ENCODE measurements at places on chromosomes 7 and 10.

DNA sequence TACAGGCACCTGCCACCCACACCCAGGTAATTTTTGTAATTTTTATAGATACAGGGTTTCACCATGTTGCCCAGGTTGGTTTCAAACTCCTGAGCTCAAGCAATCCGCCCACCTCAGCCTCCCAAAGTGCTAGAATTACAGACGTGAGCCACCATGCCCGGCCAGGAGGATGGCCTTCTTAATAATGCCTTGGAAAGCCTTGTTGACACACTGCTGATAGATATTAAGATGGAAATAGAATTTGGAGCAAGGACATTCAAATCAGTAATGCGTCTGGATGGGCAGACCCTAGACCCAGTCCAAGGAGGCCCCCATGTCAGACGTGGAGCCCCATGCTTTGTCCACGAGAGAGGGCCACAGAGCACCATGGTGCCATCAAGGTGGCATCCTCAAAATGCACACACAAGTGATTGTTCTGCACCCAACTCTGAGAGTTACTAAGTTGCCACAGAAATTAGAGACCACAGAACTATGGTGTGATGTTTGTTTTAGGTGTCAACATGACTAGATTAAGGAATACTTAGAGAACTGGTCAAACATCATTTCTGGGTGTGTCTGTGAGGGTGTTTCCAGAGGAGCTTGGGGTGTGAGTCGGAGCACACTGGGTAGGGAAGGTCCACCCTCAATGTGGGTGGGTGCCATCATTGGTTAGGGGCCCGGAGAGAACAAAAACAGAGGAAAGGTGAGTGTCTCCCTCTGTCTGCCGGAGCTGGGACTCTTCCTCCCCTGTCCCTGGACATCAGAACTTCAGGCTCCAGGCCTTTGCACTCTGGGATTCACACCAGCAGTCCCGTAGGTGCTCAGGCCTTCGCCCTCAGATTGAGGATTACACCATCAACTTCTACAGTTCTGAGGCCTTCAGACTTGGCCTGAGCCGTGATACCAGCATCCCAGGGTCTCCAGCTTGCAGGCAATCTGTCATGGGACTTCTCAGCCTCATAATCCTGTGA is 34.5 kb downstream of the EBF3 start:
- DNase-seq: no peak

DNA sequence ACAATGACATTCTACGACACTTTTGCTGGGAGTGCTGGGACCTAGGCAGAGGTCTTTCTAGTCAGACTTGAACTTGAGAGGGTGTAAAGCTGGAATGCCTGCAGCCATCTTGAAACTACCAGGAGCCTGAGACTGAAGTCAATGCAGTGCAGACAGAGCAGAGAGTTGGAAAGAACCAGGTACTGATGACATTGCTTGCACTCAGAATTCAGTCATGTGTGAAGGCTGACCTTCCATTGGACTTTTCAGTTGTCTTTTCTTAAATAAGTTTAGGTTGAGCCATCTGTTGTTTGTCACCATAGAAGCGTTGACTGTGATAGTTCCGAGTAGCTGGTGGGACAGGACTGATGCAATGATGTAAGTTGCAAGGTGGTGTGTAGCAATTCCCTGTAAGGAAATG is 3.1 kb upstream of the PLPP4 start:
- no peak for DNase-seq

DNA sequence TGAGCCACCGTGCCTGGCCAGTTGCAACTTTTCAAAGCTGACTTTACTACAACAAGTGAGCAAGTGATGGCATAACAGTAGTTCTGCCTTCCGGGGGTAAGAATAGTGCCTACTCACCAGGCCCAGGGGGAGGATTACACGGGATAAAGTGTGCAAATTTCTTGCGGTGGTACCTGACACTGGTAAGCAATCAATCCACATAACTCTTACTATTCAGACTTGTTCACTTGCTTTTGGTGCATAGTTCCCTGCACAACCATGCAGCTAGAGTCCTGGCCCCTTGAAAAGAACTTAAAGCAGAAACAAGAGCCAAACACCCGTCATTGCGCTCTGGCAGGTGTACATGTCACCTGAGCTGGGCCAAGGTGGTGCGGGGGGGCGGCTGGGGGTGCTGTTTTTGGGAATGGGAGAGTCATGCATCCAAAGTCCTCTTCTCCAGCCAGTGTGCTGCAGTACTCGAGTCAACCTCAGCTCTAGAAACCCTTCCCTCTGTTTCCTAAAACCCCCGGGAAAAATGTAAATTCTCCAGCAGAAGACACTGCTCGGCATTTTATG is 5.4 kb upstream of the COBL start:
- DNase-seq: no peak

GRCh38 chr10:21473135-21473534 is 52.3 kb downstream of the SKIDA1 start:
- DNase-seq: no peak

- no peak for DNase-seq
Observed at GRCh38 chr10:17730667-17731066, 21.3 kb upstream of the TMEM236 start.

DNA sequence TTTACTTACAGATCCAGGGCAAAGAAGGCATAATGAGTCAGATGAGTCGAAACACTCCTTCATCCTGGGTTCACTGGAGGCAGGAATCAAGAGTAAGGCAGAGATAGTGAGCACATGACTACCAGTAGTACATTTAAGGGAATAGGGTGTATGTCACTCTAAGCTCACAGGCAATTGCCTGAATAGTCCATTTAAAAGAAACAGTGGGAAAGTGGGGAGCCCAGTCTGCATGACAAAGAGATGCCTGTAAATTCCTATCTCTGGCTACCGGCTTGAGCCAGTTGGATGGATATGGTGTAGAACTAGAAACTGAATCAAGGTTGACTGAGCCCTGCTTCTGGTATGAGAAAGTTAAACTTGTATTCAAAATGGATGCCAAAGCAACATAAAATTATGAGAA is 861.5 kb upstream of the ZWINT start:
- DNase-seq: no peak
